ENCODE measurements at places on chromosomes 5 and 9.

DNA sequence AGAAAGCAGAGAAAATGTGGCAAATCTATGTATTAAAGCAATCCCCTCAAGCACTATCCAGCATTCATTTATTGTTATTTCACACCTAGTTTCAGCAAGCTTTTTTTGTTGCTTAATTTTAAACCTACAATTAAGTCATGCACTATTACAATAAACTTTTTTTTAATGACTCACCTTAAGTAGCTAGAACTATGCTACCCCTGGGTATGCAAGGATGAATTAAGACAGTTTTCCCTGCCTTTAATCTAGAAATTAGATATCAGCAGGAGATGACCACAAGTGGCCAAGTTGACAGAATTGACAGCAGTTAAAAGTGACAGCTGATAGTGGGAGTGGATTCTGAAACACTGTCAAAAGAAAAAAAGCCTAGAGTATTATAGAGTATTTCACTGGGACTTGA lies 20.0 kb downstream of the ITGA1 start:
- DNase-seq: no peak

- no peak for DNase-seq
These were observed 122.6 kb downstream of the ADAMTS12 start for GRCh38 chr5:33769196-33769595.

- peak; percentile 76 for DNase-seq
These were observed 41.5 kb upstream of the MAP1B start for GRCh38 chr5:72065751-72066255.

GRCh38 chr9:113307396-113307975 lies 4.3 kb upstream of the RNF183 start:
- no peak for DNase-seq

GRCh38 chr9:112506571-112506970 lies 19.9 kb downstream of the KIAA1958 start:
- no peak for DNase-seq

DNA sequence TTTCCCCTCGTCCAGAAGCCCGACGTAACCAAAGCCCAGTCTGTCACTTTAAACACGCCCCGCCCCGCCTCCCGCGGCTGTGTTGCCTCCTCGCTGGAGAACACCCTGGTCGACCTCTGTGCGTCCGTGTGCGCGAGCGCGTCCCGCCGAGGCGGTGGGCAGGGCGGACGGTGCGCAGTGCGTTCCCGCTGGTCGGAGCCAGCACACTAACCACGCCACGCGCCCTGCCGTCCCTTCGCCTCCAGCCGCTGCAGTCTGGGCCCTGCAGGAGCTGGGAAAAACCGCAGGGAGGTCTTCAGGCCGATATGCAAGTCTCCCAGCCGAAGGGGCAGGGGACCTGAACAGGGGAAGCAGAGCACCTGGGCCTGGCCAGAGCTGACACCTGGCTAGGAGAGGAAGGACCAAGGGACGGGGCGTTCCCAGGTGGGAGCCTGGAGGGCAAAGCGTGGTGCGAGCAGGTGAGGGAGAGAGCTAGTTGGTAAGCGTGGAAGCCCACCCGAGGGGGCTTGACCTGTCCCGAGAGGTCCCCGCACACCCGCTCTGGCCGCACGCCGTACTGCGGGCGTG lies 1.3 kb upstream of the PHPT1 start:
- peak; percentile 28 for DNase-seq

GRCh38 chr5:25458628-25459027 lies 813.9 kb upstream of the CDH10 start:
- no peak for DNase-seq

DNA sequence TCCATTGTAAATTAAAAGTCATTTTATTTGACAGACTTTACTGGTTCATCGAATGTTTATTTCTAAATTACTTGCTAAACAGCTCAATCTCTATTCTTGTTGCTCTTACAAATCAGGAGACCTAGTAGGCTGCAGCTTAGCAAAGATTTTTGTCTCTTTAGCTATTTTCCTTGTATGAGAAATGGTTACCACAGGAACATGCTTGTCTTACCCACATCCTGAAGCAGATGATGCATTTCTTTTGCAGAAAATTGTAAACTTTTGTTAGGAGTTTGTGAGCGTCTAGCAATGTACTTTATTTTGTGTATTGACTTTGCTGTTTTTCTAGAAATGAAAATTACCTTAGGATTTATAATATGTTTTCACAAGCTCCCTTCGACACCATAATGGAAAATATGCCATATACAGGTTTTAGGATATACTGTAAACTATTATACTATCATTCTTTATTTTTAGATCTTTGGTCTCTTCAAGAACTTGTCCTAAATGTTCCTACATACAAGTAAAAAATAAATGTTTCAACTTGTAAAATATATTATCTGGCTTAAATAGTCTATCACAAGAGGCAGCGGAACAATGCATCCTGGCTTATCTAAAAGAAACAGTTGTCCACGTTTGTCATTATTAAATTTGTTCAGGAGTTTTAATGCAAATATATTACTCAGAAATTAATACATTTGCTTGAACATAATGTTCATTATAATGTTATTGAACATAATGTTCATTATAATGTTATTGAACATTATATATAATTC lies 54.1 kb downstream of the SPEF2 start:
- DNase-seq: no peak

DNA sequence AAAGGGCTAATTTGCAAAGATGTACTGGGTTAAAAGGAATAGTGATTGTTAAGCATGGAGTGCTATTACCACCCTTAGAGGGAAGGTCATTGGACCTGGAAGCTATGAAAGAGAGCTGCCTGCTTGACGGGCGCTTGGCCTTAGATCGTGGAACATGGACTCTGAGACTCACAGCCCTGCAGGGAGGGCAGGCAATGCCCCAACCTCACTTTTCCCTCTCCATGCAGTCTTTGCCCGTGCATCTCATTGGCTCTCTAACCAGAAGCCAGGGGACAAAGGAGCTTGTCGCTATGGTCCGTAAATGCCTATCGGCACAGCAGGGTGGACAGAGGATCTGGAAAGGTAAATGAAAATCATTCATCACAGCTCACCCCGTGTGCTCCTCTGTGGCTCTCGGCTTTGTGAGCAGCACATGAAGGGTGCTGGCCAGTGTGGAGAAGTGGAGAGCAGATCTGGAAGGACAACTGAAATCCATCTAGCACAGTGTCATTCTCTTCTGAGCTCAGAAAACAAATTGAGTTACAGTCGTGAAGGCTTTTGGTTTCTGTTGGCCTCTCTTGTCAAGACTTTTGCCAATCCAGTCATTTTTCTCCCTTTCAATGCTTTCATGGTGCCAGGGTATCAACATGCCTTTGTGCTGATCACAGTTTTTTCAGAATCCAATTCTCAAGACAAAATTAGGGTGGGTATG lies 186.2 kb downstream of the SNX18 start:
- DNase-seq: no peak

DNA sequence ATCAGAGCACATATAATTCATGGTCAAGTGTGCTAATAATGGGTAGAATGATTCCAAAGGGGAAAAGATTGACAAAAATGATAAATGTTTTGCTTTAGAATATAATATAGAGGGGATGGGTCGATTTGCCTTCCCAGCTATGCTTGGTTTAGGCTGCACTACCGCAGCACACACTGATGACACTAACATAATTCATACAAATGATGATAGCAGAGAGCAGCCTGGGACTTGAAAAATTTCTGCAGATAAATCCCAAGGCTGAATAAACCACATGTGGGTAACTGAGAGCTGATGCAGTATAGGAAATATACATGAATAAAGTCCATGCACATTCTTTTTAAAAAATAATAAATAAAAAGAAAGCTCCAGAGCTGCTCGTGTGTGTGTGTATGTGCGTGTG lies 54.5 kb downstream of the EFNA5 start:
- no peak for DNase-seq

GRCh38 chr5:132182359-132183040 lies 45.2 kb downstream of the P4HA2 start:
- no peak for DNase-seq

DNA sequence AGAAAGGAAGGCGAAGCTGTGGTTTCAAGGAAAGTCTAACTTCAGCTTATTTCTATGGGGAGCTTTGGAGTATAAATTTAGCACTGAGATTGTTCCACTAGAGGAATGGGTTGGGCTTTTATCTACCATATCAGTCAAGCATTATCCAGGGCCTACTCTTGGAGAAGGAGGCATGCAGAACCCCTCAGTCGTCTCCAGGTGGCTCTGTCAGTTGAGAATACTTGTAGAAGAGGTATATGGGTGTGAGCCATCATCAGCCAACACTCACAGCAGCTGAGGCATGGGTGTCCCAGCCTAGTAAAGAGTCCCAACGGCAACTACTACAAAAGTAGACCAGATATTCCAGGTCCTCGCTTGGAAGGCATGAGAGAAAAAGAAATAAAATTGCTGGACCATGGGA lies 548.5 kb upstream of the GRAMD2B start:
- no peak for DNase-seq

GRCh38 chr9:124014211-124014955 lies 2.8 kb downstream of the LHX2 start:
- DNase-seq: no peak

- DNase-seq: no peak
These were observed 128.9 kb upstream of the TARS1 start for GRCh38 chr5:33311893-33312292.
